Liver (tissue), 10 donors: ENCODE measurements at places on chromosomes 12 and 14. TPM values are rescaled to one million over a fixed set of nuclear protein-coding genes. Genes with fewer than 3 reads are reported as not detected.

The SERPINA10 gene
- 105 TPM for total RNA-seq

The BDKRB2 gene
- total RNA-seq = 0.25 TPM

The RDH16 gene
- 12.9 TPM for total RNA-seq

The PPP1R36 gene
- total RNA-seq = 0.09 TPM

The NDUFA12 gene
- total RNA-seq = 34.8 TPM

The KLHL28 gene
- total RNA-seq = 7.9 TPM

The LRTM2 gene
- not detected for total RNA-seq

The FSCB gene
- not detected for total RNA-seq

- no peak for DNase-seq
These were observed 334.0 kb upstream of the FLRT2 start for GRCh38 chr14:85195872-85196477.

GRCh38 chr14:60945984-60946383 is 34.9 kb downstream of the TRMT5 start:
- DNase-seq = no peak

DNA sequence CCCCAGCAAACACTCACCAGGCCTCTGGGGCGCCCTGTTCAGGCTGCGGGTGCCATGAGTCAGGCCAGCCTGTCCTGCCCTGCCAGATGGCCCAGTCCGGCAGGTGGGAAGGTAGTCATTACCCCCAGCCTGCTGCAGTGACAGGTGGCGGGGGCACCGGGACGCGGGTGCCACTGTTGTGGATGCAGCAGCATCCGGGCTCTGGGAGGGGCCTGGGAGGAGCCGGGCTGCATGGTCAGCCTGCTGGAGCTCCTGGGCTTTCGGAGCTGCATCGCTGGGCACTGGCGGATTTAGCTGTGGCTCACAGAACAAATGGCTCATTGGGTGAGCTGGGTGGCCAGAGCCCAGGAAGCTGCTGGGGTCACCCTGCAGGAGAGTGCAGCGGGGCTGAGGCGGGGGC is 13.5 kb downstream of the CEP170B start:
- no peak for DNase-seq

DNA sequence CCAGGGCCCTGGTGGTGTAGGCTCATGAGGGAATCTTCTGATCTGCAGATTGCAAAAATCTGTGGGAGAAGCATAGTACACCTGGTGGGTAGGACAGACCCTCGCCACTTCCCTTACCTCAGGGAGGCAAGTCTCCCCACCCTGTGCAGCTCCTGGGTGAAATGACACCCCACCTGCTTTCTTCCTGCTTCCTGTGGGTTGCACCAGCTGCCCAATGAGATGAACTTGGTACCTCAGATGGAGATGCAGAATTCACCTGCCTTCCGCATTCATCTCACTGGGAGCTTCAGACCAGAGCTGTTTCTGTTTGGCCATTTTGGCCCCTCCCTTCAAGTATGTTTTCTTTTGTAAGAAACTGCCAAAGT is 4.7 kb downstream of the CLEC2D start:
- no peak for DNase-seq

DNA sequence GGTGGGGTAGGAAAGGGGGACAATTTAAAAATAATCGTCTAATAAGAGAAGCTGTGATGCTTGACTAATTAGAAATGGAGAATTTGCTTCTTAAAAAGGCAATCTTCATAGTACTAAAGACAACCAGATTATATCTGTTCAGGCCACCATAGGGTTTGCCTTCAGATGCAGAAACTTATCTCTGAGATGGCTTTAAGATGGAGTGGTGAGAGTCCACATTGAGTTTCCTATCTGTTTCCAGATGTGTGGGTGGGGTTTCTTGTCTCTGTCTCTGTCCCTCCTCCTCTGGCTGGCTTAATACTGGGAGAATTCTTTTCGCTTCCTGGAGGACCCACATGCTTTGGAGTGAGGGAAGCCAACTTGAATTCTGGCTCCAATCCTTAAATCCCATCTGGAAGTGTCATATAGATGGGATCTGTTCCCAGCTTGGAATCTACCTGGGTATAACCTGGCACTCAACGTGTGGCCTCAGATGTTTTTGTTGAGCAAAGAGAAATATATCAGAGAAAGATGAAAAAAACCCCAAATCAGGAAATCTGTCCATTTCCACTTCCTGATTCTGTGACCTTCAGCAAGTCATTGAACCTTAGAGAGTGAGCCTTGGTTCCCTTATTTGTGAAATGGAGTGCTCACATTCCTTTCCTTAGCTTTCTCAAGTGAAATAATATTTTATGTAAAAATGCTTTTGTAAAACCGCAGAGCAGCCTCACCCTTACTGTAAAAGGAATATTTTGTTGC is 66.4 kb downstream of the CHST11 start:
- no peak for DNase-seq

DNA sequence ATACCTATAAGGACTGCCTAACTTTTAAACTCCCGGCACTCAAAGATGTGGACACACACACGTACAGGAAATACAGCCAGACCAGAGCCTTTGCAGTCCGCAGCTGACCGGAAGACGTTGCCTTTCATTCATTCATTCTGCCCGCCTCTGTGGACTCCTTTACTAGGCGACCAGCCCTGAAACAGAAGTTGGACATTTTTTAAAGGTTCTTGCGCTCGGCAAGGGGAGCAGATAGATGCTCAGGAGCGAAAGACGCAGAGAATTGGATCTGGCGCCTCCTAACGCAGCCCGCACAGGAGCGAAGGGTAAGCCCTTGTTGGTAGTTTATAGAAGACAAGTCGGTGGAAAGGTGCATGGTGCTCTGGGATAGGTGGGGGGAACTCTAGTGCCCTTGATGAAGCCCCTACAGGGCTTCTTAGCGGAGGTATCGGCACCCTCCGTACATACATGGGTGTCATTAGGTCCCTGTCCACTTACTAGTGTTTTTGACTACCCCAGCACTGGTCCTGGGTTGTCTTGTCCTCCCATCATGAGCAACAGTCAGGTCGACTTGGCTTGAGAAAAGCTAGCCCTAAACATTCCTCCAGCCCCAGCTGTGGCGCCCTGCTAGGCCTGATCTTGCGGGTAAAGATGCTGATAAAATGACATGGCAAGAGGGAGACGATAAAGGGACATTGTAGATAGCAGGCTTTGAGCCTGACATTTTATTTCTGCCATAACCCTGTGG is at the start of gene KDM2B:
TSS of gene KDM2B (minus strand) at position 65 of the 727 bp plus-strand sequence. CDS start 112 bp downstream, outside the sequence.
- no peak for DNase-seq

- DNase-seq = no peak
These were observed 16.0 kb downstream of the SSPN start for GRCh38 chr12:26211331-26211730.

DNA sequence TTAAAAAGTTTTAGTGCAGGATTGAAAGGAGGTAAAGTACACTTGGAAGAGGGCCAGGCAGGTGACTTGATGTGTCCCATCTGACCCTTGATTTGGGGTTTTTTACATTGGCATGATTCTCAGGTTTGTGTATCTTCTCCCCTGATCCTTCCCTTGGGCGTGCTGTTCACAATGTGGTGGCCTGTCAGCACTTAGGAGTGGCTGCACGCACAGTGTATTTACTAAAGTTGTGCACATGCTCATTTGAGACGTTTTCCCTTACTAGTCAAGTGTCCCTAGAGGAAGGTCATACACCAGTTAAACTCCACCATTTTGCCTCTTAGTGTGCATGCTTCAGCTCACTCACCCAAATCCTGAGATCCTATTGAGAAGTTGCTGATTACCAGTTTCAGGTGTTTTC is 145.7 kb upstream of the PLEKHA5 start:
- DNase-seq = no peak

GRCh38 chr14:21911877-21912276 is 238.3 kb upstream of the OR4E1 start:
- DNase-seq = no peak

DNA sequence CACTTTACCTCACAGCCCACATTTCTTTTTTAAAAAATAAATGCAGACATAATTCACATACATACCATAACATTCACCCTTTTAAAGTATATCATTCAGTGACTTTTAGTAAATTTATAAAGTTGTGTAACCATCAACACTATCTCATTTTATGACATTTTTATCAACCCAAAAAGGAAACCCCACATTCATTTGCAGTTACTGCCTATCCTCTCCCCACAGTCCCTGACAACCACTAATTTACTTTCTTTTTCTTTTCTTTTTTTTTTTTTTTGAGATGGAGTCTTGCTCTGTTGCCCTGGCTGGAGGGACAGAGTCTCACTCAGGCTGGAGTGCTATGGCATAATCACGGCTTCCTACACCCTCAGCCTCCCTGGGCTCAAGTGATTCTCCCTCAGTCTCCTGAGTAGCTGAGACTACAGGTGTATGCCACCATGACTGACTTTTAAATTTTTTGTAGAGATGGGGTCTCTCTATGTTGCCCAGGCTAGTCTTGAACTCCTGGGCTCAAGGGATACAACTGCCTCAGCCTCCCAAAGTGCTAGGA is 1.5 kb upstream of the EP400 start:
- DNase-seq = no peak

DNA sequence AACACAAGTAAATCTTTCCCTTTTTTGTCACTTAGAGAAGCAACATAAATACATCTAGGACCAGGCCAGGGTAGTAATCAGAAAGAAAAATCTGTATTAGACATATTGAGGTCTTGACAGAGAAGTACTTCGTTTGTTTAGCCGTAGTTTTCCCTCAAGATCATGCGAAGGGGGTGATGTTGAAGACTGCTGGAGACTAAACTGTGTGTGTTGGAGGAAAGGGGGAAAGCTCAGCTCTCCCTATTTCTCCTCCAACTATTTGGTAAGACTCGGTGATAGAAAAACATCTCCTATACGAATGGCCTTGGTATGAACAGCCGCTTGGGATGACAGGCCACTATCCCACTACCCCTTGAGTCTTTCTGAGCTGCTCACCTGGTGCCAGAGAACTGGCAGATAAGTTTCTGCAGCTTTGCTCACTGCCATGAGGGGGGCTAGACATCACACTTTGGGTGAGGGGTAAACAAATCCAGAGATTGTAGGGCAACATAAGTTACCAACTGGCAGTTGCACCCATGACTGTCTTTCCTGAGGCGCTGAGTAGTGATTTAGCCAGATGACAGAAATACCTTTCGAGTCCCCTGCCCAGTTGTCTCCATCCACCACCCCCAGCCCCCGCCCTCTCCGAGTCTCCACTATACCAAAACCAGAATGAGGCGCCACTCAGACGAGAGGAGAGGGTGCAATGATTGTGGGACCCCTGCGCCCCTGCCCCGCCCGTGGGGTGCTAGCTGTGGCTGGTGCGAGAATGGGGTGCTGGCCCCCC is 685 bp downstream of the VAMP1 start:
- no peak for DNase-seq

DNA sequence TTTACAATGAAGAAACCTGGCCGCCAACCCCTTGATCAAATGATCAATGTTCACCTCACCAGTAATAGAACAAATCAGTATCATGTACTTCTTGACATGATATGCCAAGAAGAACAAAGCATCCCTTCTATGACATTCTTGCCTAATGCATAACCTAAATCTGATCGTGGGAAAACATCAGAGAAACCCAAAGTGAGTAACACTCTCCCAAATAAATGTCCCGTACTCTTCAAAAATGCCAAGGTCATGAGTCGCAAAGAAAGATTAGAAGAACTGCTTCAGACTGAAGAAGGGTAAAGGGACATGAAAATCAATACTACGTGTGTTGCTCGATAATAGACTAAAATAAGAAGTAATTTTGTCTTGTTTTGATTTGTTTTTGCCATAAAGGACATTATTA is 11.4 kb upstream of the SLC25A3 start:
- DNase-seq = no peak

GRCh38 chr12:132474237-132474741 is 15.7 kb upstream of the FBRSL1 start:
- no peak for DNase-seq

DNA sequence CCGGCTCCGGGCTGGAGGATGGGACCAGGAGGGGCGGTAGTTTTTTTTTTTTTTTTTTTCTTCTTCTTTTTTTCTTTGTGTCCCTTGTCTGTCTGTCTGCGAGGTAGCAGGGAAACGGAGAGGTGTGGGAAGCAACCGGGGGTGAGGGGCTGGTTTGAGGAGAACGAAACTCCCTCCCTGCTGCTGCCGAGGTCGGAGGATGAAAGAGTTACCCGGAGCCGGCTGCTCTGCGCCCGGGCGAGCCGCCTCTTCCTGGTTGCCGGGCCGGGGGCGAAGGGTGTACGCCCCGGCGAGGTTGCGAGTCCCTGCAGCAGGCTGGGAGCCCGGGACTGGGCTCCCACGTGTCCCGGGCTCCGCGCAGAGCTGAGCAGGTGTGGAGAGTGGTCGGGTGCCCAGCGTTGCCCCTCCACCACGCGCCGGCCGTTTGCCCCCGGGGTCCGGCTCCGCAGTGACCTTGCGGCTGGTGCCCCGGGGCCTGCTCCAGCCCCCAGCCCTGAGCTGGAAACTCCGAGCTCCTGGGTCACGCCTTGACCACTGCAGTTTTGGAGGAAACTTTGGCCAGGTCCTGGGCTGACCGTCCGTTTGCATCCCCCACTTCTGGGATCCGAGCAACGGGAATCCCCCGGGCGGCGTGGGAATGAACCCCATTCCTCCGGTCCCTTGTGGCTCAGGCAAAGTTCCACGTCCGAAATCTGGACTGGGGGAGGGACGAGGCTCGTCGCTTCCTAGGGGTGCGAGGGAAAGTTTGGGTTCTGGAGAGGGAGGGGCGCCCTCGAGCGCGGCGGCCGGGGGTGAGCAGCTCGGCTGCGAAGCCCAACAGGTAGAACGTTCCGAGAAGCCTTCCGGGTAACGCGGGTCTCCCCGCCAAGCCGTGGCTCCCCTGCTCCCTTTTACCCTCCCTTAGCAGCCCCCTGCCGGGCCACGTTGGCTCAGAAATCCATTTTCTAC is 1.3 kb downstream of the CHST11 start:
- peak; percentile 49 for DNase-seq

GRCh38 chr12:26031827-26032226 is 73.3 kb downstream of the RASSF8 start:
- no peak for DNase-seq

GRCh38 chr12:79426121-79426520 is 264.6 kb downstream of the PAWR start:
- no peak for DNase-seq

- DNase-seq = no peak
These were observed 657.5 kb upstream of the TBX3 start for GRCh38 chr12:115341442-115341841.

GRCh38 chr12:42763682-42764081 is 174.1 kb upstream of the PRICKLE1 start:
- DNase-seq = no peak
